ENCODE measurements at places on chromosomes 5 and 9.

DNA sequence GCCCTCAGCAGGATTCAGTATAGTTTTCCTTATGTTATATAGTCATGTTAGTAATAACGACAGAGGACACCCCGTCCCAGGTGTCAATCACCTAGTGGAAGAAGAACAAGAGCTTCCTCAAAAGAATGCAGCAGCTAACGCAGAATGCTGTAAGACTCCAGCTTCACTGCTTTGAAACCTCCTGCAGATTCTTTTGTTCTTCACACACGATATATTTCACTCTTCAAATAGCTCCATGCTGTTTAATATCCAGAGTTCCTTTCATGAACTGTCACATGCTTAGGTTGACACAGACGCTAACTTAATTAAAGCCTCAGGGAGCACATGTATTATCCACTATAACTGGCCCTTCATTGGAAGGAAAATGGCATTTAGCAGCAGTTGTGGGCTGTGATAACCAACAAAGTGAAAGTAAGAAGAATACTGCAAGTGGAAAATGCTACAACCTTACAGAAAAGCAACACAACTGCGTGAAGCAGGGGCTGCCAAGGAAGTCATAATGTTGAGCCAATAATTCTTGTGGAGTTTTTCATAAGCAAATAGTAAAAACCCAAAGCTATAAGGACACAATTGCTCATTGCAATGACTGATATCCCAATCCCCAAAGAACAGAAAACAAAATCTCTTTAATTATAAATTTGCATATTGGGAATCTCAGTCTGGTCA is 387.5 kb downstream of the PLK2 start:
- no peak for DNase-seq

GRCh38 chr5:170483701-170484458 is 19.9 kb upstream of the KCNIP1 start:
- no peak for DNase-seq

GRCh38 chr5:179371121-179371510 is 25.9 kb upstream of the ADAMTS2 start:
- no peak for DNase-seq

DNA sequence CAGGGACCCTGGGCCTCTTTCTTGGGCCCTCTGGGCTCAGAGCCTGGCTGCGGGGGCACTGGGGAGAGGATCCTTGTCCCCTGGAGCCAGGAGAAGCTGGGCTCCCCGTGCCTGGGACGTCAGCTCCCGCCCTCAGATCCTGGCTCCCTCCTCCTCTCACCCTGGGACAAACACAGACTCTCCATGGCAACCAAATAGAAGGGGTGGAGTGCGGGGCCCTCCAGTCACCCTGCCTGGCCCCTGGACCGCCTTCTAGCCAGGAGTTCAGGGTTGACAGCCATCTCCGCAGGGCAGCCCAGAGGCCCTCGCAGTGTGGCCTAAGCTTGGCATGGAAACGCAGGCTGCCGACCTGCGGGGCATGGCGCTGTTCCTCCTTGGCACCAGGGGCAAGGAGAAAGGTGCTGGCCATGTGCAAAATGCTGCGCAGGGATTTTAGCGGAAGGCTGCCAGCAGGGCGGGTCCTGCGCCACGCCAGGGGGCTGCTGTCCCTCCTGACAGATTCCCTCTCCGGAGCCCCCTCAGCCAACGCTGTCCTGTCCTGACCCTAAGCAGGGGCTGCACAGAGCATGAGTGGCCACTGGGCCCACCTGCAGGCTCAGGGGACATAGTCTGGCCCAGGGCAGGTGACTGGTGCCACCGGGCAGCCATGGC is 1.0 kb downstream of the ZDHHC11 start:
- no peak for DNase-seq

- DNase-seq: no peak
Observed at GRCh38 chr5:17619354-17619753, 9.2 kb downstream of the TAF11L12 start.

- no peak for DNase-seq
Observed at GRCh38 chr5:154309805-154310204, 119.3 kb downstream of the GALNT10 start.

- no peak for DNase-seq
Observed at GRCh38 chr5:166377756-166378155, 1913.7 kb upstream of the WWC1 start.

DNA sequence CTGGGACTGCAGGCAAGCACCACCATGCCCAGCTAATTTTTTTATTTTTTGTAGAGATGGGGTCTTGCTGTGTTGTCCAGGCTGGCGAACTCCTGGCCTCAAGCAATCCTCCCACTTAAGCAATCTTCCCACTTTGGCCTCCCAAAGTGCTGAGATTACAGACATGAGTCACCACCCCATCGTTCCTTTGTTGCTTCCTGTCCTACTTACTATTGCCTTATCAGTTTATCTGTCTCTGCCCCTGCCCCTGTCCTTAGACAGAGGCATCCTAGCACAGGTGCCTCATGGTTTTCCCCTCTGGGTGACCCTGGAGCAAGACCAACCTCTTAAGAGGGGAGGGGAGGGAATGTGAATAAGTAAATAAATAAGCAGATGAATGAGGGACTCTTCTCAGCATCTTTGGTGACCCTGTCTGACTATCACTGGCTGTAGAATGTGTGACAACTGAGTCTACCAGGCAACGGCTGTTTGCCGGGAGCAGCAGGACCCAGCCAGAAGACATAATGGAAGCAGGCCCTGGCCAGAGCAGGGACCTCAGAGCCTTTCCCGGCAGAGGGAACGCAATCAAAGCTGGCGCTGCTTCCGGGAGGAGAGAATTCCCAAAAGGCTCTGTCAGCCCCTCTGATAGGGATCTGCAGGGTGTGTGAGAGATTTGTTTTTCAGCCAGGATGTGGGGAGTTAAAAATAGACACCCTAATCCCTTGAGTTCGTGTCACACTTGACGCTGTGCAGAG is 43.8 kb upstream of the DAB2IP start:
- no peak for DNase-seq

GRCh38 chr9:113602126-113603047 is 138.9 kb downstream of the RGS3 start:
- DNase-seq: peak; percentile 65

- no peak for DNase-seq
Observed at GRCh38 chr9:2281803-2282185, 266.6 kb downstream of the SMARCA2 start.

DNA sequence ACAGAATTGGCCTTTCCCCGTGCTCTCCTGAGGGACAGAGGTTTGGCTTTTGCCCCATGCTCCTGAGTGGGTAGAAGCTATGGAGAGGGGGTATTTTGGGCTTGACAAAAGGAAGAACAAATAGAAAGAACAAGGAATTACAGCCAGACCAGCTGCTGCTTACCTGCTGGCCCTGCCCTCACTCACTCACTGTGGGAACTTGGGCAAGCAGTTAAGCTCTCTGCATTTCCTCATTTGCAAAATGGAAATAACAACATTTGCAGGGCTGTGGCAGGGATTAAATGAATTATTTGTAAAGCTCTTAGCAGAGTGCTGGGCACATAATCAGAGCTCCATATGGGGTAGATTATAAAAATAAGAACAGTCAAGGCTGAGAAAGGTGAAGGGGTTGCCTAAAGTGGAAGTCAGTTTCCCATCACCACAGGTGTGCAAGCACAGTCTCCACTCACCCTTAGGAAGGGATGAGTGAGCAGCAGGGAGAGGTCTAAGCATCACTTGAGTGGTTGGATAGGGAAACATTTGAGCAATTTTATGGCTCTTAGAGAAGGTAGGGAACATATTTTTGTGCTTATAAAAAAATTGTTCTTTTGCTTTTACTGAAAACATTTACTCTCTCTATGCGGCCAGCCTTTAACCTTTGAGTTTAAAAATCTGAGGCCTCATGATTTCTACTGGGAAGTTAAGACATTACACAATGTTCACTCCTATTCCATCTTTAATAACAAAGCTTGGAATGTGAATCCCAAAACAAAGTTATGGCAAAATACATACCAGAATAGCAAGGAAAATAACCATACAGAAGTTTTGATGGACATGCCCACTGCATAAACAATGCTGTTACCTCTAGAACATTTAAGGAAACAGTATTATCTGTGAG is 42.8 kb upstream of the LHFPL2 start:
- DNase-seq: no peak

GRCh38 chr5:8560776-8561175 is 691.8 kb downstream of the MTRR start:
- DNase-seq: no peak

- no peak for DNase-seq
Observed at GRCh38 chr5:19266791-19267190, 721.2 kb downstream of the CDH18 start.

DNA sequence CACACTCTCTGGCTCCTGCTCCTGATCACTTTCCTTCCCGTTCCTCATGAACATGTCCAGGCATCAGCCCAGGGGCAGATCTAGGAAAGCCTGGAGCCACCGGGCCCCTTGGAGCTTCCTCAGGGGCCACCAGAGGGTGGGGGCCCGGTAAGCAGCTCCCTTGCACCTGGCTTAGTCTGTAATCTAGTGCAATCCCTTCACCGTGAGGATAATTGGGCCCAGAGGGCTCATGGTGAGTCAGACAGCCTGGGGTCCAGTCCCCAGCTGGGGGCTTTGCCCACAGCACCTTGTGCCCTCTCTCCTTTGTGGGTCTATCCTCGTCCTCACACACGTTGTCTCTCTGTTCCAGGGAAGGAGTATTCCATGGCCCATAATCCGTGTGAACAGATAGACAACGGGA is 10.4 kb upstream of the ALDH1B1 start:
- DNase-seq: no peak

DNA sequence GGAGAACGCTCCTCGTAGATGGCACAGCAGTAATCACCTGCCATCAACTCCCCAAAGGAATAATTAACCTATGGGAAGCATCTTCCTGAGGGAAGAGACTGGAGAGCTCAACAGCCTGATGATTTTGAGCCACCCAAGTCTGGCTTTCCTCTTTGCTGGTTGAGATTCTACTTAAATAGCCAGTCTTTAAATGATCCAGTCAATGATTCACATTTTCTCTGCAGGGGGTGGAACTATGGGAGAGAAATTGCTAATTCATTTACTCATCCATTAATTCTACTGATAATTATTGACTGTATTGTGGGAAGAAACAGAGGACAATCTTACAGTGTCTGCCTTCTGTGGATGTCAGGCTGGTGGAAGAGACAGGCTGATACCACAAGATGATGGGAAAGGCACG is 355.0 kb upstream of the PANK3 start:
- DNase-seq: no peak

DNA sequence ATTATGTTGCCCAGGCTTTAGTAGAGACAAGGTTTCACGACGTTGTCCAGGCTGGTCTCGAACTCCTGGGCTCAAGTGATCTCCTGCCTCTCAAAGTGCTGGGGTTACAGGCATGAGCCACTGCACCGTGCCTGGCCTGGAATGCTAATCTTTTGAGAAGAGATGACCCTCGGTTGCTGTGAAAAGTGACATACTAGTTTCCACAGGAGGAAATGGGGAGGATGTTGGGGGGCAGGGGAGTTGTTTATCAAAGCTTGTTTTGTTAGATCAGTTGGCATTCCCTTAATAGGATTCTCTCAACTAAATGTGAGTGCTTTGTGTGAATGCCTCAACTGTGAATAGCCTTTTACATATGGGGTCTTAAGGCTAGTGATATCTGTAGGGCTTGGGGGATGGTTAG is 16.4 kb upstream of the MATR3 start:
- DNase-seq: no peak

- DNase-seq: no peak
Observed at GRCh38 chr5:1444361-1445189, 665 bp downstream of the SLC6A3 start.

- DNase-seq: no peak
Observed at GRCh38 chr5:87260604-87261192, 7.0 kb upstream of the RASA1 start.

DNA sequence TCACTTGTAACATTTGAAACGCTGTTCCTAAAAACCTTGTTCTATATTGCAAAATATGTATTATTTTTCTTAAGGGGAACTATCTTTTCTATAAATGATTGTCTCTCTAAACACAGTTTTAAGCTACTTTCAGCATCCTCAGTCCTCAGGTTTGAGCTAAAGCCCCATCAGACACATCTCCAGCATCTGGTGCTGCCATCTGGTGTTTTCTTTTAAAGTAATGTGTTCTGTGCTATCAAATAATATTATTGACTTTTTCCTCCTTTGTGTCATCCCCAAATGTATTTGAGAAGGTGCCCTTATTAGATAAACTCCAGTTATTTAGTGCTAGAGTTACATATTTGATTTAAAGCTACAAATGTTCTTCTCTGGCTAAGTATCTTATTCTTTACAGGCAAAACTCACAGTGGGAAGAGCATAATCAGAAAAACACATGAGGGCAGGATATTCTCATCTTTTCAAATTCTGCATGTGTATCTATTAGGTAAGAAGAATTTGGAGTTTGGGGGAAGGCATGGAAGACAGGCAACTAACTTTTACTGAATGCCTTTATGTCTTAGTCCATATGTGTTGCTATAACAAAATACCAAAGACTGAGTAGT is 27.5 kb downstream of the ZNF474 start:
- DNase-seq: no peak

GRCh38 chr5:73312146-73312871 is 136.3 kb downstream of the FOXD1 start:
- DNase-seq: no peak

GRCh38 chr5:68116408-68116807 is 99.1 kb upstream of the PIK3R1 start:
- DNase-seq: no peak

DNA sequence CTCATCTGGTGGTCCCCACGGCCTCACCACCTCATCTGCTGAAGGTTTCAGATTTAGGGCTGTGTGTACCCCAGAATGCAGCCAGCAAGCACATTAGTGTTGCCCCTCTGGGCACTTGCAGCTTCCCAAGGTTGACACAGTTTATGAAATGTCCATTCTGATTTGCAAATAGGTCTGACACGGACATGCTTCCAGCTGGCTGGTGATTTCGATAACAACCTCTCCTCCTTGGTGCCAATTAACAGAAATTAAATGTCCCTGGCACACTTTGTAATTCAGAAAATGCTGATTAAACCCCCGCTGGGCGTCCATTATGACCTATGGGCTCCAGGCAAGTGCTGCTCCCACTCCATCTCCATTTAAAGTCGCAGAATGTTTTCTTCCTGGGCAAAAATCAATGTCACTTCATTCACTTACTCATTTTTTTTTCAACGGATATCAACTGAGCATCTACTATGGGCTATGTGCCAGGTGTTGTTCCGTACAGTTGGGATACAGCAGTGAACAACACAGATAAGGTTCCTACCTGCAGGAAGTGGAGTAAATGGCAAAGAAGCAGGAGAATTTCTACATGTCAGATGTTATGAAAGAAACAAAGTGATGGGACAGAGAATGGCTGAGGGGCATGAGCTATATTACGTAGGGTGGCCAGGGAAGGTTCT is 32.0 kb downstream of the PLAC8L1 start:
- no peak for DNase-seq

DNA sequence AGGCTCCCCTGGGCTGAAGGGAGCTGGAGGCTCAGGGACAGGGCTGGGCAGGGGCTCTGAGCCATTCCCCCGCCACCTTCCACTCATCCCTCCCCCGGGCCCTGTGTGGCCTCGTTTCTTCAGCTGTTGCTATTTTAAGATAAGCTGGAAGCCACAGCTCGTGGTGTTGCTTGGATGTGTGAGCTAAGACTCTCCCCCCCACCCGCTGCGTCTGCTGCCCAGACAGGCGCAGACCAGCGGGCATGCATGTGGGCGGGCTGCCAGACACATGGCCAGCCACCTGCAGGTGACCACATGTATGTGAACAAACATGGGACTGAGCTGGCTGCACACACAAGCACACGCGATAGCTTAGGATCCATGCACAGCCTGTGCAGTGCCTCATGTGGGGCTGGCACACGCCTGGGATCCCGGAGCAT is 8.7 kb downstream of the SNCB start:
- DNase-seq: no peak

GRCh38 chr5:26432386-26432785 is 606.0 kb downstream of the CDH9 start:
- DNase-seq: no peak

Data from stimulated activated CD8-positive, alpha-beta memory T cell treated with anti-CD3 and anti-CD28 coated beads, Interleukin-4, amount 100 ng/mL, for 24 hours (primary cell).